ENCODE measurements at places on chromosomes 12 and 14.
A peak's percentile ranks its signal among the peaks of the same experiment; 100 is the strongest.

GRCh38 chr12:13095266-13095995 lies 8.0 kb downstream of the GSG1 start:
- no peak for DNase-seq

GRCh38 chr12:3200814-3201233 lies 123.6 kb downstream of the TSPAN9 start:
- DNase-seq = no peak

DNA sequence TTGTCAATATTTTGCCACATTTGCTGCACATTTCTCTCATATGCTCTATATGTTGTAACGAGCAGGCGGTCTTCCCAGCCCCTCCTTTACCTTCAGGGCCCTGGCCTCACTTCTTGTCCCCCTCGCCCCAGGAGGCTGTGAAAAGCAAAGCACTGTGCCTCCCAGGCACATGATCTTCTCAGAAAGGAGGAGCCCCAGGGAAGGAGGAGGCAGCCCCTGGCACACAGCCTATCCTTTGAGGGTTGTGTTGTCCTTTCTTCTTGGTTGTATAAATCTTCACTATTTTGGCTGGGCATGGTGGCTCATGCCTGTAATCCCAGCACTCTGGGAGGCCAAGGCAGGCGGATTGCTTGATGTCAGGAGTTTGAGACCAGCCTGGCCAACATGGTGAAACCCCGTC lies 77.0 kb downstream of the PPP2R5C start:
- no peak for DNase-seq

DNA sequence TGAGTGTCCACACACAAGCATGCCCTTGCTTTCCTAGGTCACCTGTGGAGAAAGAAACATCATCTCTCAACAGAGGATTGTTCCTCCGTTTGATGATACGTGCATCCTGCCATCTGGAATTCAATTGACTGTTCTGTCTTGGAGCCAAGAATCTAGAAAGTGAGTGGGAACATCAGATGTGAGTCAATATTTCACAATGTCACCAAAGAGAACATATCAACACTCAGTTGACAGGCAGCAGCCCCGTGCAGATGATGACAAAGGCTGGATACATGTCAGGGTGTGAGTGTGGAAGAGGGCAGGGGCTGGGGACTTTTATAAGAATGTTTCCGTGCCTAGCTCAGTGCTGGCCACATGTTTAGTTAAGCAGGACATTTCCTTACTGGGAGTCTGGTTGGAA lies 76.1 kb downstream of the TBC1D30 start:
- DNase-seq = peak; percentile 54

DNA sequence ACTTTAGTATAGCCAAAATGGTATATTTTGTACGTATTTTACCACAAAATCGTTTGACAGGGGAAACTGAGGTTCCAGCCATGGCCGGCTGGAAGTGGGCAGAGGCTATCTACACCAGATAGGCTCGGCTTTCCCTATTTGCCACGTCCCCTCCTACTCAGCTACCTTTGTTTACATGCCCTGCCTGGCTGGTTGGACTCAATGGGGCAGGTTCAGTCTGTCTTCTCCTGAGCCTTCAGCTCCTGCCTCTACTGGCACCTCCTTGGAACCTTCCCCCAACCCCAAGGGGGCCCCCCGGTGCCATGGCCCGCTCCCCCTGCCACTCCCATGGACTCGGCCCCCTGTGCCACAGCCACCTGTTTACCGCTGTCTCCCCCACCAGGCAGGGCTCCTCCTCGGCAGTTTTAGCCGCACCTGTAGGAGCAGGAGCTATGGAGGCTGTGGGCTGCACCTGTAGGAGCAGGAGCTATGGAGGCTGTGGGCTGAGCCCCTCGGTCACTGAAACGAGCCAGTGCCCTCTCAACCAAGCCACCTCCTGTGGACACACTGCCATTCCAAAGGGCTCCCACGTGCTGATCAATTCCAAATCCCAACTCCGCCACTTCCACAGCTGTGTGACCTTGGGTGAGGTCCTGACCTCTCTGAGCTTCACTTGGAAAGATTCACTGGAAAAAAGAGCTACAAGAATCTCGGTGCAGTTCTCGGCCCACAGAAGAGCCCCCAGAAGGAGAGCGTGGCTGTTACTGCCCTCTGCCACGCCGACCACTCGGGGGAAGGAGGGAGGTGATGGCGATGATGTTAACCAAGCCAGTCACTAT lies 62.2 kb downstream of the NCOR2 start:
- DNase-seq = no peak

DNA sequence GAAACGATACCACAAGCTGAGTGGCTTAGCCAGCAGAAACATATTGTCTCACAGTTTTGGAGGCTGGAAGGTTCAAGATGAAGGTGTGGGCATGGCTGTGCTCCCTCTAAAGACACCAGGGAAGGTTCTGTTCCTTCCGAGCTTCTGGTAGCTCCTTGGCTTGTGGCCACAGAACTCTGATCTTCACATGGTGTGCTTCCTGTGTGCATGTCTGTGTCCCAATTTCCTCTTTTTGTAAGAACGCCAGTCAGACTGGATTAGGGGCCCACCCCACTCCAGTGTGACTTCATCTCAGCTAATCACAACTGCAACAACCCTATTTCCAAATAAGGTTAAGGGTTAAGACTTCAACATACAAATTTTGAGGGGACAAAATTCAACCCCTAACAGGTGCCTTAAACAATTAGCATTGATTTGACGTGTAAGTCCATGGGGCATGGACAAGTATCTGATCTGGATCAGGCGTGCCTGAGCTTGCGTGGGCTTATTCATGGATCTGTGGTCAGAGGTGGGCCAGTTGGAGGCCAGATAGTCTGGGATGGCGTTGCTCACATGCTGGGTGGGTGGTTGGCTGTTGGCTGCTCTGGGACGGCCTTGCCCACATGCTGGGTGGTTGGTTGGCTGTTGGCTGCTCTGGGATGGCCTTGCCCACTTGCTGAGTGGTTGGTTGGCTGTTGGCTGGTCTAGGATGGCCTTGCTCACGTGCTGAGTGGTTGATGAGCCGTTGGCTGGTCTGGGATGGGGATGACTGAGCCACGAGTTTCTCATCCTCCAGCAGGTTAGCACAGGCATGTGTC lies 88.5 kb downstream of the LGMN start:
- no peak for DNase-seq

DNA sequence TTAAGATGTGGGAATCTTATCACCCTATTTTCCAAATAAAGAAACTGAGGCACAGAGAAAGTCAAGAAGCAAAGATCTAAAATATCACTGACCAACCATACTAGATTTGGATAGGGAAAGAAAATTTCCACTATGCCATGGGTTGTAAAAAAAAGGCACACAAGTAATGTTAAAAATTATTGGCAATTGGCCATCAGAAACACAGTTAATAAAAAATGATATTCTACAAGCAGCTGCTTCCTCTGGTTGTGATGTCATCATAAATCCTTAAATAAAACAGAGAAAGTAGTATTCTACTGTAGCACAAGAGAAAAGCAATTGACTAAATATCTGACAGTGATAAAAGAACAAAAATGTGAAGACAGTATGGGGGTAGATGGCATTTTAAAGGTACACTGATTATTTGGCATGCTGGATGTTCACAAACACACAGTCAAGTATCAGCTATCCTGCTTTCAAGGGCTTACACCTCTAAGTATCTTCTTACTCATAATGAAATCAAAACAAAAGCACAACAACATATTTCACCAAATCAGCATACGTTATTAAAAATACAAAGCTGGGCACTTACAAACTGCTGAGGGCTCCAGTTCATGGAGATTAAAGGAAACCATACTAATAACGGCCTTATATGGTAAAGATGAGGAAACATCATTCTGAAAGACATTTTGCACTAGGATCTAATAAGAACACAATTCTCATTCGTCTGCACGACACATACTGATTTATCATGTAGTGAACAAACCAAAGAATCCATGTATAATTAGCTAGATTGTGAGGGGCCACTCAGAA lies 45.7 kb downstream of the CORO1C start:
- DNase-seq = peak; percentile 70

GRCh38 chr12:24325331-24325730 lies 375.9 kb upstream of the SOX5 start:
- no peak for DNase-seq

DNA sequence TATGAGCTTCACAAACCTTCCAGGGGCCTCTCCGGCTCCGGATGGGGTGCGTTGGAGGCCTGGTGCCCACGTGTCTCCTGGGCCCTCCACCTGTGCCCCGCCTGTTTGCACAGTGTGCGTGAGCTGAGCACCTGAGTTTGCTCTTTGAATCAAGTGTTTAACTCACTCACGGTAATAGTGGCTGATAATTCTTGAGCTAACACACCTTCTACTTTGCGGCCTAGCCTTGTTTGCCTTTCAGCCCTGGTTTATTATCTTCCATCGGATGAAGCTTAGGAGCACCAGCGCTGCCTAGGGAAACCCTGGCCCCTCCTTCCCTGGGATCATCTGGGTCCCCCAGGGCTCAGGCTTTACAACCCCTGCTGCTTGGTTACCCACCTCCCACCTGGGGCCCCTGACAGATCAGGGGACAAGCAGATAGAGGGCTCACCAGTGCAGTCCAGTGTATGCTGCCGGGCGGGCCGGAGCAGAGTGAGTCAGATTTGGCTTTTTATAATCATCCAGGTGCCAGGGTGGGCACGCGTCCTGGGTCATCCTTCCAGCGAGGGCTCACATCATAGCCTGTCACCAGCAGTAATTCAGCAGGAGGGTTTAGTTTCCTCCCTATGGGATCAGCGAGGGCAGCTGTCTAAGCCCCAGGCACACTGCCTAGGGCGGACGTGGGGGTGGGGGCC lies 62.8 kb upstream of the RFLNA start:
- DNase-seq = no peak

GRCh38 chr12:103917873-103918272 lies 12.3 kb upstream of the HSP90B1 start:
- DNase-seq = no peak

- peak; percentile 21 for DNase-seq
Observed at GRCh38 chr14:44962334-44963043, 499 bp downstream of the TOGARAM1 start.

DNA sequence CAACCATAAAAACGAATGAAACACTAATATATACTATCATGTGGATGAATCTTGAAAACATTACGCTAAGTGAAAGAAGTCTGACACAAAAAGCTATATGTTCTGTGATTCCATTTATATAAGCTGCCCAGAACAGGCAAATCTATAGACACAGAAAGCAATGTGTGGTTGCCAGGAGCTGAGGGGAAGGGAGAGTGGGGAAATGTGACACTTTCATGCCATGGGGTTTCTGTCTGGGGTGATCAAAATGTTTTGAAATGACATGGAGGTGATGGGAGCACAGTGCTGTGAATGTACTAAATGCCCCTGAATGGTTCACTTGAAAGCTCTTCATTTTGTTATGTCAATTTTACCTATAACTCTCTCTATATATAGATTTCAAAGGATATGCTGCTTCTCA lies 30.1 kb downstream of the ATG14 start:
- no peak for DNase-seq

- DNase-seq = no peak
Observed at GRCh38 chr14:92794547-92794941, 439 bp downstream of the GOLGA5 start.

DNA sequence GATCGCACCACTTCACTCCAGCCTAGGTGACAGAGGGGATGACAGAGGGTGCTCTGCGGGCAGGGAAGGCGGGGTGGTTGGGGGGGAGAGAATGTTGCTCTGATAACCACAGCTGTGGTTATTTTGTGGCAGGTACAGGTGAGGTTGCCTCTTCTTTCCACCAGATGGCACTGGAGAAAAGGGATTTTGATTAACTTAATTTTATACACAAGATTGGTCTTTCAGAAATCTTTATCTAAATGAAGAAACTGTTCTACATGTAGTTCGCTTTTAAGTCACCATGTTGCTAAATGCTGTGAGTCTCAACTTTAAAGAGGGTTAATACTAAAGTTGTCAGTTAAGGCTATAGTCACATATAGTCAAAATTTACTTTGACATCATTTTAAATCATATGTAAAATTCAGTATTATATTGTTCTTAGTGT lies 25.7 kb downstream of the FGF23 start:
- DNase-seq = no peak

DNA sequence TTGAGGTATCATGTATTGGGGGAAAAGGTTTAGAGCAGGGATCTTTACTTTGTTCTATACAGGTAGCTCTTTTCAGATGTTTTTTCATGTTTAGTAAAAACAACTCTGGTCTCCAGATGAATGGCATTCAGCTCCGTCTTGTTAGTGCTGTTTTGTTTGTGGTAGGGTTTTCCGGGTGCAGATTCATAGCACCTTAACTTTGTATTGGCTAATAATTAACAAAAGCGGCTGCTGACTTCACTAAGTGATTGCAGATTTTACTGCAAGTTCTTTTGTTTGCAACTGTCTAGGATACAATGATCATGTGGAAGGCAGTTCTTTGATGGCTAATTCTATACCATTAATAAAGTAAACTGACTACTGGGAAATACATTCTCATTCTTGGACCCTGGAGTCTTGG lies 32.2 kb upstream of the BHLHE41 start:
- DNase-seq = no peak

DNA sequence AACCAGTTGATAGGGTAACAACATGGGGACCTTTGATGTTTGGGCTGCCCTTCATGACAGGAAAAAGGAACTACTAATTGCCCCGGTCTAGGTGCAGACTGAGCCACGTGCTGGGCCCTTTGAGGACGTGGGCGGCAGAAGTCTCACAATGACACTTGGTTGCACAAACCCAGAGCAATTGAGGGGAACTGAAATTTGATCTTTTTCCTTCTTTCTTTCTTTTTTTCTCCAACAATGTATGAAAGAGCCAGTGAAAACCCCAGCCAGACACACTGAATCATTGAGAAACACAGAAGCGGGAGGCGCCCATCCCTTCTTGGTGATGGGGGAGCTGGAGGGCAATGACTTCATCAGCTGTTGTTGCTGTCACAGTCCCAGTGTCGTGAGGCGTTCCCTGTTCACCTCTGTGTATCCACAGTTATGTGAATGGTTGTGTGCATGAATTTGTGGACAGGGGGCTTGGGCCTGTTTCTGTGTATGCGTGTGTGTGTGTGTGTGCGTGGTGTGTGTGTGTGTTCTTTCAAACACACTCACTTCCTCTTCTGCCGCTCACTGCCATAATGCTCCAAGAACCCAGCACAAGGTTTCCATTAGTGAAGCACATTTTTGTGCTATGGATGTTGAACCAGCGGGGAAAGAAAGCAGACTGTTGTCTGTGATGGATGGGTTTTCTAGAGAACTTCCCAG lies 137.5 kb upstream of the CCND2 start:
- DNase-seq = peak; percentile 67

All from fibroblast of skin of scalp (primary cell).